ENCODE measurements at places on chromosomes 5 and 9. TPM values are rescaled to one million over a fixed set of nuclear protein-coding genes. Genes with fewer than 3 reads are reported as not detected.

The TAF11L5 gene
- not detected for total RNA-seq

The RAD50 gene
- total RNA-seq: 20.2 TPM

The BHMT gene
- total RNA-seq: 3.1 TPM

The SET gene
- 150 TPM for total RNA-seq

The RAPGEF1 gene
- 28.6 TPM for total RNA-seq

The SPATA31D4 gene
- not detected for total RNA-seq

The F2RL1 gene
- 4.9 TPM for total RNA-seq

The SAPCD2 gene
- 17.2 TPM for total RNA-seq

The SLC1A1 gene
- 2.9 TPM for total RNA-seq

DNA sequence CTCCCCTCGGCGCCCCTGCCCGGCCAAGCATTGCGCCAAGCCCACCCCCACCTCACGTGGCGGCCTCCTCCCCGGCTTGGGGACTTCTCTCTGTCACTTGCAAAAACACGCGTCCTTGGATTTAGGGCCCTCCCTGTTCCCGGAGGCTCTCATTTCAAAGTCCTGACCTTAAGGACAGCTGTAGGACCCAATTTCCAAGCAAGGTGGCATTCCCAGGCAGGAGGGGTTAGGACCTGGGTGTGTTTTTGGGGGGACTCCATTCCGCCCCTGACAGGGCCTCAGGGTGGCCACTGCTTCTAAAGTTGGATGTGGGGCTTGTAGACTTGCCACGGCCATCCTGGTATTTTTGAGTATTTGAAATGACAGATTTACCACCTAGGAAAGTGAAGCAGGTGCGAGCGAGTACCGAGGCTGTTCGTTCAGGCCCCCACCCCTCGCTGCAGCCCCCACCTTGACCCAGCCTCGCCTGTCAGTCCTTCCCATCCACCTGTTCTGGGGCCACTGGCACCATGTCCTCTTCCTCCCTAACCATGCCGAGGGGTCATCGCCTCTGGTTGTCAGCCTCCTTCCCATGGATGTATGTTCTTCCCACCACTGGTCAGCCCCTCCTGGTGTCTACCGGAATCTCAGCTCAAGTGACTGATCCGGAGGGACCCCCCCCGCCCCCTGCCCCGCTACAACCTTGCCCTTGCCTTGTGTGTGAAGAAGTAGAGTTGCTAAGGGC is 52.4 kb downstream of the MRPL36 start:
- H3K36me3 ChIP-seq: no peaks in the 10 kb centered on the region
- no peak overlapping the region for H3K4me3 ChIP-seq
- DNase-seq: no peak

DNA sequence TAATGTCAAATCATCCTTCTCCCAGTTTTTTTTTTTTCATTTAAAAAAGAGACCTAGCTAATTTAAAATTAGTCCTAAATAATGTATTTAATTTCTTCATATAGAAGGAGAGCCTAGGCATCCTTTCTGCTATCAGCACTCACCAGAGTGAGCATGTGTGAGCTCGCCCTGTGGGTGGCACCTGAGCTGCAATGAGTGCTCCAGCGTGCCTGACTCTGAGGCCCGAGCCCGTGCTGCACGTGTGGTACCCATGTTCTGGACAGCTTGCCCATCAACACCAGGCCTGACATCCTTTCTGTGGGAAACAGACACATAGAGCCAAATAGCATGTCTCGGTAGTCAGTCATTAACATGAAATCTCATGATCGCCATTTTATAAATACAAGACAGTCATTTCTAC is 381.4 kb downstream of the DTWD2 start:
- H3K4me3 ChIP-seq: no peak overlapping the region
- DNase-seq: no peak
- H3K4me1 ChIP-seq: no peaks in the 10 kb centered on the region
- no peaks in the 10 kb centered on the region for H3K36me3 ChIP-seq
- no peak overlapping the region for H3K27ac ChIP-seq

- no peak for DNase-seq
- H3K36me3 ChIP-seq: no peaks in the 10 kb centered on the region
- H3K27me3 ChIP-seq: no peaks in the 10 kb centered on the region
- H3K4me1 ChIP-seq: no peaks in the 10 kb centered on the region
Measured at GRCh38 chr9:108815156-108815555, 40.6 kb downstream of the ACTL7B start.

GRCh38 chr5:90640484-90641059 is 82.0 kb downstream of the ADGRV1 start:
- H3K36me3 ChIP-seq: no peaks in the 10 kb centered on the region
- H3K4me3 ChIP-seq: no peak overlapping the region
- peak; percentile 11 for DNase-seq

DNA sequence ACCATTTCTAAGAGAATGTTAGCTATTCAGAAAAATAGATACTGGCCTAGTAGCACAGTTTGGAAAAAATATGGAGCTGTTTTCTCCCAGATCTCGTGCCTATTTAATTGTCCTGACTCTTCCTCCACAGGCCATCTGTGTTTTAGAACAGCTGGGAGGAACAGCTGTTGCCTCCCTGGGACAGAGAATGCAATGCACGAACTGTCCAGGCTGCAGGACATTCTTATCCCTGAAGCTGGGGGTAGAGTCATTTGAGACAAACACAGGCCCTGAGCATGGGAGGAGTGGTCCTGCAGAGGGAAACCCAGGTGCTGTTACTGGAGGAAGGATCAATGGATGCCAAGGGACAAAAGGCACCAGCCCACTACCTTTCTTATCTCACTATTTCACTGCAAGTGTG is 20.9 kb upstream of the SPARC start:
- no peak for DNase-seq
- peaks cover 2% of the 10 kb centered on the region for H3K27me3 ChIP-seq
- no peaks in the 10 kb centered on the region for H3K36me3 ChIP-seq
- H3K4me3 ChIP-seq: no peak overlapping the region
- H3K4me1 ChIP-seq: no peaks in the 10 kb centered on the region

DNA sequence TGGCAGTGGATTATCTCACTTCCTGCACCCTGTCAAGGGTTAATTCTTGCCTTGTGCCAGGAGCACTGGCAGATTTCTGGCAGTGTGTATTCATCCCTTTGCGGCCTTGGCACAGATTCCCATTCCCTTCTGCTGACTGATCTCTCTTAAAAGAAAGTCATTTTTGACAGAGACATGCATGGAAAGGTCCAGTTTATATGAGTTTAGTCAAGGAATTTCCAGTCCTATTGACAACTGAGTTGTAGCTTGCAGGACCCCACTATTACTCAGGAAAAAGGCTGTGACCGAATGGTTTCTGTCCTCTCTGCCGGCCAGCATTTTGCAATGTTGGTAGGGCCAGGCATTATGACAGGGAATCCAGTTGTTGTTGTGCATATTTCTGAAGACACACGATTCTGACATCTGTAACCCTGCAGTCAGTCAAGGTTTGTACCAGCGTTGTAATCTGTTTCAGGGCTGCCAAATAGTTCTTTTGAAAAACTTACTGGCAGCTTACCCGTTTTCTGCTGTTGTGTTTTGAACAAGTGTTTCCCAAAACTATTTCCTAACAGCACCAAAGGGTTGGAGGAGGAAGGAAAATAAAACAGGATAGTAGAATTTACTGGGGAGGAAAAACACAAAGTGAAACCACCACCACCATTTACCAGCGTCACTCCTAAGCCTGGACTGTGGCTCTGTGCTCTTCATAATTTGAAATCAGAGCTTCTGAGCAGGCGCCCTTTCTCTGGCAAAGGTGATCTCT is 243.4 kb upstream of the KLF4 start:
- H3K36me3 ChIP-seq: no peaks in the 10 kb centered on the region
- DNase-seq: peak; percentile 39
- no peak overlapping the region for H3K4me3 ChIP-seq

DNA sequence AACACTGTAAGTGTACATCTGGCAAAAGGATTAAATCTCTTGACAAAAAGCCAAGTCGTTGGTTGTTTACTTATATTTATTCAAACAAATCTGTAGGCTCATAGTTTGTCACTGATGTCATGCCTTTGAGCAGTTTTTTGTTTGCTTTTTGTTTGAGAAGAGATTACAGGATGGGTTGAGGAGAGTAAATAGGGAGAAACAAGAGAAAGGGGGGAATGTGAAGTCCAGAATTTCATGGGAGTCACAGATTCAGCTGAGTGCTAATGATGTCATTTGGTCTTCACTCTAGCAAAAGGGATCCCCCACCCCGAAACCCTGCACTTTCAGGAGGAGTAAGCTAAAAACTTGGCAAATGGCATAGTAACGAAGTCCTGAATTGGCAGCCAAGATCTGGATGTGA is 337.4 kb downstream of the GLIS3 start:
- H3K27ac ChIP-seq: no peak overlapping the region
- H3K36me3 ChIP-seq: no peaks in the 10 kb centered on the region
- H3K4me1 ChIP-seq: no peaks in the 10 kb centered on the region

DNA sequence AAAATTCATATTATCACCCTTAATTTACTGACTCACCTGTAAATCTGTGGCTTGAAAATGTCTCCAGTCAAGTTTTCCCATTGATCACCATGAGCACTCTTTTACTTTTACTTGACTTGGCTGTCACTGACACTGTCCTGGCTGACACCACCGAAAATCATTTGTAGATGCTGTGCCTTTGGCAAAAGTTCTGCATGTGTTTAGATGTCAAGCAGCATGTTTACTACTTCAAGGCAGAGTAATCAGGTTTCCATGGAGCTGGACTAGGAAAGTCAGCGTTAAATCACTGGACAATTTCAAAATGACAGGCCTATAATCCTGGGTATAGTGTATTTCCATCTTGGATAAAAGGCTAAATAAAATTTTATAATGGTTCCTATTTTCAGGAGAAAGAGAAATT is 1530.6 kb upstream of the CDH6 start:
- no peak overlapping the region for H3K4me3 ChIP-seq
- no peaks in the 10 kb centered on the region for H3K36me3 ChIP-seq
- H3K4me1 ChIP-seq: no peaks in the 10 kb centered on the region
- no peak overlapping the region for H3K27ac ChIP-seq
- DNase-seq: no peak

DNA sequence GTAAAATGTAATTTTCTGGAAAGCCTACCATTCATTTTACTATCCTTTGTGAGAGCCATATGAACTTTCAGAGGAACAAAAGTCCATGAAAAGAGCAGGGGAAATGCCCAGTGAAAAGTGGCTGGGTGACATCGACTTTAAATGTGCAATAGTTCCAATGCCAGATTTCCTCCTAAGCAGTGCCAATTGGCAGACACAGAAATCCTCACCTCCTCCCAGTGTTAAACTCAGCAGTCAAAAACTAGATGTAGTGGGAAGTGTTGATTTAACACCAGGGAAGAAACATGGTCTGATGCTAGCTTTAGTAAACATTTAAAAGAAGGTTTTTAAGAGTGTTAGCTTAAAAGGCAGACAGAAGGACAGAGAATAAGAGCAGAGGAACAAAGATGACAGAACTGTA is 2055.2 kb downstream of the MAT2B start:
- H3K27ac ChIP-seq: no peak overlapping the region
- no peaks in the 10 kb centered on the region for H3K4me1 ChIP-seq
- DNase-seq: no peak
- no peak overlapping the region for H3K4me3 ChIP-seq

DNA sequence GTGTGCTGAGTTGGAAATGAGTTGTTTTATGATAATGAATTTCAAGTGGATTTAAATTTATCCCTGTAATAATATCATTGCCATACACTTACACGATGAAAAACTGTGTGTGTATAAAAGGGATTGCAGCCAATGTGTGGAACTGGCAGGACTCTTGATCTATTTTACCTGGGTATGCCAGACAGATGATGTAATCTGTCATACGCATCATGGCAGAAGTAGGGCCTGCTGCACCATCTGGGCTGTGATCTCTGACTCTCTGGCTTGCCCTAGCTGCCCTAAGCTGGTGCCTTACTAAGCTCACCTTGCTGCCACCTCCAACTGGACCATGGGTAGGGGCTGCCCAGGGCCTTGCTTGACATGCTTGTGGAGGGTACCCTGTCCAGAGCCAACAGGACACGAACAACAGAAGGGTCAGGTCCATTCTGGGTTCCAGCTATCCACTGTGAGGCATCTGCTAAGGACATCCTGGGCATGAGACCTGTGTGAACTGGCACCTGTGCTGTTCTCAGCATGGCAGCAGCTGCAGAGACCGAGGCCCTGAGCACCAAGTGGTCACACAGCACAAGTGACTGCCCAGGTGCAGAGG is 184.2 kb downstream of the FSTL4 start:
- no peak overlapping the region for H3K27ac ChIP-seq
- DNase-seq: no peak
- no peak overlapping the region for H3K4me3 ChIP-seq
- no peaks in the 10 kb centered on the region for H3K4me1 ChIP-seq
- H3K27me3 ChIP-seq: no peaks in the 10 kb centered on the region
- no peaks in the 10 kb centered on the region for H3K36me3 ChIP-seq

DNA sequence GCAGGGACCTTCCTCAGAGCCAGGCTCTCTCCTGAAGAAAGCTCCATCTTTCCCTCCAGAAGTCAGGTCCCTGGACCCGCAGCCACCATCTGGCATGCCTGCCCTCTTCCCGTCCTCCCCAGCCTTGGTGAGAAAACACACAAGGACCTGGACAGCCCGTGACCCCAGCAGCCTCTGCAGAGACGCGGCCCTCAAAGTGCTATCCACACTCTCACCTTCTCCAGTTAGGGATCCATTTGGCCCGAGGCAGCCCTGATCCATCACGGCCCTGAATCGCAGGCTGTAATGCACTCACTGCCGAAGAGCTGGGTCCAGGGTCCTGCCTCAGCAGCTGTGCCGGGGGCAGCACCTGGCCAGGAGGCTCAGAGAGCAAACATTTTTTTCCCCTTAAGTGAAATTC is 185.1 kb downstream of the OLFM1 start:
- no peaks in the 10 kb centered on the region for H3K27me3 ChIP-seq
- no peak overlapping the region for H3K27ac ChIP-seq
- peaks cover 5% of the 10 kb centered on the region for H3K4me1 ChIP-seq

All from prostate gland (tissue), 2 donors.